ENCODE measurements at places on chromosomes 3 and 15.
A peak's percentile ranks its signal among the peaks of the same experiment; 100 is the strongest.

- no peak for DNase-seq
Measured at GRCh38 chr3:57012847-57013246, 47.6 kb upstream of the SPATA12 start.

GRCh38 chr15:65400760-65401610 is 21.8 kb downstream of the IGDCC4 start:
- DNase-seq: peak; percentile 91

- DNase-seq: no peak
Measured at GRCh38 chr3:284322-284721, 87.8 kb downstream of the CHL1 start.

- no peak for DNase-seq
Measured at GRCh38 chr3:194396539-194396858, 2.6 kb downstream of the GP5 start.

- peak; percentile 9 for DNase-seq
Measured at GRCh38 chr3:105359098-105359762, 7.5 kb upstream of the ALCAM start.

DNA sequence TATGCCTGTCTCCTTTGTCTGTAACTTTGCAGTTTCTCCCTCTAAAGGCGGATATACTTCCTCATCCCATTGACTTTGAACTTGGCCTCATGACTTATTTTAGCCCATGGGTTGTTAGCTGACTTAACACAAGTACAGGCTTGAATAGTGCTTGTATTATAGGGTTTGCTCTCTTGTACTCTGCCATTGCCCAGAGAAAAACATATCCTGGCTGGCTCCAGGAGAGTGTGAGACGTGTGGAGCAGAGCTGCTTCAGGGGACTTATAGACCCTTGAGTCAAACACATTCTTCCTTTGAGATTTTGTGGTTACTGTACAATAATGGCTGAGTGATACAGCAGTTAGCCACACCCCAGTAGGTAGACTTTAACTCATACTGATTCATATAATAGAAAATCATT is 124.0 kb downstream of the RAP2B start:
- DNase-seq: peak; percentile 28

DNA sequence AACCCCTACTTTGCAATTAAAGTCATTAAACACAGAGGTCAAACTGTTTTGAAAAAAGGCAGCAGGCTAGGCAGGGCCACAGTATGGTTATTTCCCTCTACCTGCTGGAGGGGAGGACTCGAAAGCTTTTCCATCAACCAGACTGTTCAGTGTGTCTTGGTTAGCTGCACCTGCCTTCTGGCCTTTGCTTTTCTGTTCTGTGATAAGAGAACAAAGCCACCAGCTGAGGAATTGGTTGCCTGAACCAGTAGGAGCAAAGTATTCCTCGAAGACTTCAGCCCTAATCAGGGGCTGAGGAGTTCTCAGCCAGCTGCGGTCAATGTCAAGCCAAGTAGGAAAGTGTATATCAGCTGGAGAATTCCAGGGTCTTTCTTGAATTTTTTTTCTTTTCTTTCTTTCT is 132.5 kb downstream of the SOX2 start:
- no peak for DNase-seq

- DNase-seq: no peak
Measured at GRCh38 chr3:53166781-53167291, 5.8 kb downstream of the PRKCD start.

DNA sequence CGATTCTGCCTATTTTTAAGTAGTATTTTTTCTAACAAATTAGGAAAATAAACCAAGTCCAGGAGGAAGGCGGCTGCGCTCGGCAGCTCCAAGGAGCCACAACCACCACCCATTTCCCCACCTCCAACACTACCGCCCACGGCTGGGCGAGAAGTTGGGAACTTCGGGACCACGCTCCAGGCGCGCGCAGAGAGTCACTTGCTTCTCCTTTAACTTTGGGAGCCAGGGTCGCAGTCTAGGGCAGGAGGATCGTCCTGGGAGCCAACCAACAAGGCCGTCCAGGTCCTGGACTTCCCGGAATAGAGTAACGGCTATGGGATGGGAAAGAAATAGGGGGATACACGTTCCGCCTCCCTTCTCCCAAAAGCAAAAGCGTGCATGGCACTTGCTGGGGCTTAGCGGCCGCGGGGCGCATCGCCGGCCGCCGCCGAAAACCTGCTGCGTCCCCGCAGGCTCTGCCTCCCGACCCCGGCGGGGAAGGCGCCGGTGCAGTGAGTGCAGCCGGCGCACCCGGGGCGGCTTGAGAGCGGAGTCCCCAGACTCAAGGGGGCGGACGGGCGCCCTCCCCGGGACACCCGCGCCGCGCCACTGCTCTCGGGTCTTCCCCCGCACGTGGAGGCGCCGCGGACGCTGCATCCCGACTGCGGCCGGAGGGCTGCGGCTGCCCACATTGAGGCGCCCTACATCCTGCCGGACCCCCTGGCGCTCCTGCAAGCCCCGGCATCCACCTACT is 699 bp downstream of the MEGF11 start:
- peak; percentile 38 for DNase-seq

- no peak for DNase-seq
Measured at GRCh38 chr15:57158997-57159668, 217.2 kb upstream of the CGNL1 start.

GRCh38 chr15:79329171-79329611 is 18.3 kb downstream of the TMED3 start:
- peak; percentile 38 for DNase-seq

DNA sequence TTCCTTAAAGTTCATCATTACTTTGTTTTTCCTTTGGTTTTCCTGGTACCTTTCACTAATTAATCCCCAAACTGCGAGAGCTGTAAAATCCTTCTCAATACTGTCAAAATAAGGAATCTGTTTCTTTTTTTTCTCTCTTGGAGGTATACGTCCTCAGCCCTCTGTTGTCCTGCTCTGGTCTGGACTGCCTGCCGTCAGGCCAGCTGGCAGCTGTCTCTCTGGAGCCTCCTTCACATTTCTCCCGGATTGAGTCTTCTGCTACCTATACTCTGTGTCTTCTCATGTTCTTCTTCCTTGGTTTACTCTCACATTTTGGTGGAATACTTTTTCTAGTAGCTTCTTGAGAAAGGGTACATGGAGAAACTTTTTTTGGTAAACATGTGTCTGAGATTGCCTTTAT is 13.8 kb downstream of the TATDN2 start:
- no peak for DNase-seq

DNA sequence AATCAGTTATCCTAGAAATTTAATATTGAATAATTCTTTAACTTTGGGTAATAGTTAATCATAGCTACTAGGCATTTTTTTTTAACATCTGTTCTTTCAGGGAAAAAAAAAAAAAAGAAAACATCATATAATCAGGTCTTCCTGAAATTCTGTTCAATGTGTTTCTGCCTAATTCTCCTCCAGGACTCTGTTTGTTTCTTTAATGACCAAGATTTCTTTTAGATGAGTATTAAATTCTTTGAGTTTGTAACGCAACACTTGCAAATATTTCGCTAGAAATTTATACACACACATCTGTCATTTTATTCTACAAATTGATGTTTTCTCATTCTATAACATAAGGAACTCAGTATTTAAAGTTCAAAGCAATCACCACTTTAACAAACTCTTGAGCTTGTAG is 56.7 kb downstream of the ALCAM start:
- DNase-seq: no peak

DNA sequence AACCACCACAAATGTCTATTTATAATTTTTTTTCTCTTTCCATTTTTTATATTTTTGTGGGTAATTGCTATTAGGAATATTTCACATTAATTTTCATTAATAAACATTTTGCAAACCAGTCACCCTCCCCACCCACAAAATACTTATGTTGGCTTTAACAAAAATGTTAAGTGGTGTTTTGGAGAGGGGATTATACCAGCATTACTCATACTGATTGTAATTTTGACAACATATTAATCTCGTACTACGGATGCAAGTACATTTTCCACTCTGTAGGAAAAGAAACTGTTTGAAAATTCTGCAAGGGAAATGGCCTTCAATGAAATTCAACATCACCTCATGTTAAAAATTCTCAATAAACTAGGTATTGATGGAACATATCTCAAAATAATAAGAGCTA is 58.3 kb downstream of the BCHE start:
- no peak for DNase-seq

DNA sequence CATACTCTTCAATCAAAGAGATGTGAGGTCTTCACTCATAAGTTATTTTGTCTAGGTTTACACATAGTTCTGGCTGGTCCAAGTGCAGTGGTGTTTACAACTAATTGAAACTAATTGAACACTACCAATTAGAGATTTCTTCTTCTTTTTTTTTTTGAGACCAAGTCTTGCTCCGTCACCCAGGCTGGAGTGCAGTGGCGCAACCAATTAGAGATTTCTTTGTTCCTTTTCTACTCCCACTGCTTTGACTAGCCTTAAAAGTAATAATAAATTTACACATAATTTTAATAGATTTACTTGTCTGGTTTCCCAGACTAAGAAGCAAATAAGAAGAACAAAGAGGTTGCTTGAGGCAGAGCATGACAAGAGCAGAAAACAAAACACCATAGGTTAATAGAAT is 6.7 kb upstream of the DENND6A start:
- DNase-seq: no peak

GRCh38 chr3:182740710-182741109 is 52.6 kb upstream of the ATP11B start:
- DNase-seq: peak; percentile 64

- DNase-seq: peak; percentile 92
Measured at GRCh38 chr15:47756872-47757271, 39.6 kb downstream of the SEMA6D start.

DNA sequence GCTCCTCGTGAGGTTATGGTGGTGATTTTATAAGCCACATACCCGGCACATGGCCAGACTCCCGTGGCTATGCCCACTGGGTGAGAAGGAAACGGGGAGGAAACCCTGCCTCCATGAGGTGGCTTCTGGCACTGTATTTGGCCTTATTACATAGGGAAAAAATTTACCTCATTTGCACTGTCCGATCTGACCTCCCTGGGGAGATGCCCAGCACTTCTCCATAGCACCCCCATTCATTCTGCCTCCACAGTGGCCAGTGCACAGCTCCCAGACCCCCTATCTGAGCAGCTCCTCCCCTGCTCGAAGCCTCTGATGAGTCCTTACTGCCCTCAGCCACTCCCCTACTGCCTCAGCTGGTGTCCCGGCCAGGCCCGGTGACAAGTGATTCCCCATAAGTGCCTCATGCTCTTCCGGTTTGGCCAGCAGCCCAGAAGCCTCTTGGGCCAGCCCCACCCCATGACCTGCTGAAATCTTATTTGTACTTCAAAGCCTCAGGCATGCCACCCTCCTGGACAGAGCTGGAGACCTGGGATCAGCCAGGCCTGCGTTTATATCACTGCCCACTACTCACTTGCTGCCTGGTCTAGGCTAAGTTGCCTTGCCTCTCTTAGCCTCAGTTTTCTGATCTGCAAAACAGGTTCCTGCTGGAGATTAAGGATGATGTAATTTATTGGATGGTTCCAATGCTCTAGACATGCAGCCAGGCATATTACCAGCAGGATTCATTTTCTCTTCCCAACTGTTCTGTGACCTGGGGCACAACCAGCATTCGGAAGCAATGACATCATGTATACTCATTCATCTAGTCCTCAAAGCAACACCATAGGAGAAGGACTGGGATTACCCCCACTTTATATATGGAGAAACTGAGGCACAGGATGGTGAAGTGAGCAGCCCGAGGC is 30.6 kb upstream of the SLC6A6 start:
- peak; percentile 41 for DNase-seq

- no peak for DNase-seq
Measured at GRCh38 chr15:73799466-73799865, 46.3 kb upstream of the INSYN1 start.

- DNase-seq: no peak
Measured at GRCh38 chr15:36271048-36271447, 308.4 kb upstream of the CDIN1 start.

DNA sequence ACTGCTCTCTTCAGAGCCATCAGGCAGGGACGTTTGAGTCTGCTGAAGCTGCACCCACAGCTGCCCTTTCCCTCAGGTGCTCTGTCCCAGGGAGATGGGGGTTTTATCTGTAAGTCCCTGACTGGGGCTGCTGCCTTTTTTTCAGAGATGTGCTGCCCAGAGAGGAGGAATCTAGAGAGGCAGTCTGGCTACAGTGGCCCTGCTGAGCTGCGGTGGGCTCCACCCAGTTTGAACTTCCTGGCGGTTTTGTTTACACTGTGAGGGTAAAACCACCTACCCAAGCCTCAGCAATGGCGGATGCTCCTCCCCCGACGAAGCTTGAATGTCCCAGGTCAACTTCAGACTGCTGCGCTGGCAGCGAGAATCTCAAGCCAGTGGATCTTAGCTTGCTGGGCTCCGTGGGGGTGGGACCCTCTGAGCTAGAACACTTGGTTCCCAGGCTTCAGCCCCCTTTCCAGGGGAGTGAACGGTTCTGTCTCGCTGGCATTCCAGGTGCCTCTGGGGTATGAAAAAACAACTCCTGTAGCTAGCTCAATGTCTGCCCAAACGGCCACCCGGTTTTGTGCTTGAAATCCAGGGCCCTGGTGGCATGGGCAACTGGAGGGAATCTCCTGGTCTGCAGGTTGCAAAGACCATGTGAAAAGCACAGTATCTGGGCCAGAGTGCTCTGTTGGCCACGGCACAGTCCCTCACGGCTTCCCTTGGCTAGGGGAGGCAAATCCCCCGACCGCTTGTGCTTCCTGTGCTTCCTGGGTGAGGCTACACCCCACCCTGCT is 21.1 kb upstream of the ST6GAL1 start:
- no peak for DNase-seq

DNA sequence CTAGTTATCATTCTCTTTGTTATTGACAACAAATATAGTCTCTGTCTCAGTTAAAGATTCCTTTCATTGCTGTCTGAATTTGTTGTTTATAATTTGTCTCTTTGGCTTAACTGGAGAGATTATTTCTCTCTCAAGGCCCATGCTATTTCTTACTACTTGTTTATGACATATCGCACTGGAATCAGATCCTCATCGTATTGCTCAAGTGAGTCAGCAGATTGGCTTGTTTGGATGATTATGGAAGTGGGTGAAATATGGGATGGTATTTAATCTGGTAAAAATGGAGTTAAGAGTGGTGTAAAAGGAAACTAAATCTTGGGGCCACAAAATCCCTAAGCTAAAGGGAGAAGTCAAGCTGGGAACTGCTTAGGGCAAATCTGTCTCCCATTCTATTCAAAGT is 613.1 kb downstream of the SI start:
- DNase-seq: no peak

- DNase-seq: no peak
Measured at GRCh38 chr15:92839696-92840095, 60.4 kb upstream of the CHD2 start.

DNA sequence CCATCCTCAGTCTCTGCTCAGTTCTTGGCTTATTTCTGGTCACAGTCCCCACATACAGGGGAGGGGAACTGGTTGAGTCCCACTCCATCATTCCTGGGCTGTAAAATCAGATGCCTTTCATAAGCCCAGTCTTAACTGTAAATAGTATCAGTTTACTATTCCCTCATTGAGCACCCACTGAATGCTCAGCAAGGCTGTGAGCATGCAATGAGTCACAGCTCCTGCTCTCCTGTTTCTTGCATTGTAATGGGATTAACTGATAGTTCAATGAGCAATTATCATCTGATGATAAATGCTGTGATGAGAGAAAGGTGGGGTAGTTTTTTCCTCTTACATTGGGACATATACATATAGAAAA is 113.6 kb upstream of the TPM1 start:
- peak; percentile 85 for DNase-seq

GRCh38 chr3:54032598-54032997 is 89.8 kb upstream of the CACNA2D3 start:
- no peak for DNase-seq

GRCh38 chr15:29870495-29871151 is 48.4 kb upstream of the TJP1 start:
- no peak for DNase-seq

- no peak for DNase-seq
Measured at GRCh38 chr15:93614386-93615104, 525.5 kb upstream of the RGMA start.

GRCh38 chr15:63405159-63405558 is 23.5 kb upstream of the CA12 start:
- DNase-seq: no peak

Data from RWPE1 (cell line).